MCF 10A (cell line): ENCODE measurements at places on chromosomes 11 and 22. TPM values are rescaled to one million over a fixed set of nuclear protein-coding genes. Genes with fewer than 3 reads are reported as not detected.

The TRIM66 gene
- total RNA-seq, result 27.3 and 27.4 TPM in 2 replicates

The HINFP gene
- 23.4 and 26.2 TPM in 2 replicates for total RNA-seq

The NAALAD2 gene
- not detected in 2 replicates for total RNA-seq

The CHST1 gene
- total RNA-seq, result not detected in 2 replicates

The TMEM45B gene
- not detected in 2 replicates for total RNA-seq

The CHRM4 gene
- total RNA-seq, result not detected in 2 replicates

The KREMEN1 gene
- 3.6 and 4.2 TPM in 2 replicates for total RNA-seq

The PAMR1 gene
- 0.51 TPM in 1 of 2 replicates, not detected in the other for total RNA-seq

The SLC39A13 gene
- total RNA-seq, result 56.2 and 56.5 TPM in 2 replicates
